GOT3 (cell line): ENCODE measurements at places on chromosomes 11 and 22.

DNA sequence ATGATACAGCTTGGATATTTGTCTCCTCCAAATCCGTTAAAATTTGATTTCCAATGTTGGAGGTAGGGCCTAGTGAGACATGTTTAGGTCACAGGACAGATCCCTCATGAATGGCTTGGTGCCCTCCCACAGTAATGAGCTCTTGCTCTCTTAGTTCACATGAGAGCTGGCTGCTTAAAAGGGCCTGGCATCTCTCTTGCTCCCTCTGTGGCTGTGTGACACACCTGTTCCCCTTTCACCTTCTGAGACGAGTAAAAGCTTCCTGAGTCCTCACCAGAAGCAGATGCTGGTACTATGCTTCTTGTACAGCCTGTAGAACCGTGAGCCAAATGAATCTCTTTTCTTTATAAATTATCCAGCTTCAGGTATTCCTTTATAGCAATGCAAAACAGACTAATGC is 3.5 kb downstream of the VPS37C start:
- DNase-seq, result no peak

DNA sequence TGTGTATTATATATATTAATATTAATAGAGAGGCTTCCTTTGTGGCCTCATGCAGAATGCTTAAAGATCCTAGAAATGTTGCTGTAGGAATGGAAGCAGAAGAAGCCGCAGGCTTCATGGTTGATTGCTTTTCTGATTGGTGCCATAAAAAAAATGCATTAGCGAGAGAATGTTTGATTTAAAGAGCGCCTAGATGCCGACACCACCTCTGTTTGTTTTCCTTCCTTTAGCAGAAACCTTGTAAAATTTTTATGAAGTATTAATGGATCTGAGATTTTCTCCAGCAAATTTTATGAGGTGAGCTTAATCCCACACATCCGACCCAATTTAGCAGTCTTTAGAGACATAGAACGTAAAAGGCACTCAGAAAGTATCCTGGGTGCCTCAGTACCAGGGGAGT is 587.5 kb downstream of the NTM start:
- DNase-seq, result no peak

- DNase-seq, result no peak
Measured at GRCh38 chr11:77278595-77279506, 22.6 kb downstream of the GDPD4 start.

- no peak for DNase-seq
Measured at GRCh38 chr11:90246468-90246867, 23.6 kb upstream of the CHORDC1 start.

DNA sequence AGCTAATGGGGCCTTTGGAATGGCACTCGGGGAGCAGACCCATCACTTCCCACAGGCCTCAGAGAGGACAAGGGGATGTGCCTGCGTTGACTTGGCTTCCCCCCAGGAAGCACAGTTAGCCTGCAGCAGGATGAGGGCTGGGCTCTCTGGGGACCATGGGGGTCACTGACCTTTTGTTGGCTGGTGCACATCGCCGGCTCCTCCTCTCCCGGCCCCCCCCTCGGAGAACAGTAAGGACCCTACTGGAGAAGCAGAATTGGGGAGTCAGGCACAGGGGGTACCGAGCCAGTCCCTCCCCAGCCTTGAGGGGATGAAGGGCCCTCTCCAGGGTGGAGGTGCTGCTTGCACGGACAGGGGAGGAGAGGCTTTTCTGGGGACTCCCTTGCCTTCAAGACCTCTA is 32.8 kb downstream of the NRXN2 start:
- no peak for DNase-seq

GRCh38 chr11:115111066-115111465 is 393.1 kb downstream of the CADM1 start:
- DNase-seq, result no peak

GRCh38 chr22:39283322-39284141 is 35.9 kb downstream of the RPL3 start:
- DNase-seq, result no peak

GRCh38 chr11:110161061-110161460 is 67.9 kb downstream of the ZC3H12C start:
- DNase-seq, result no peak

DNA sequence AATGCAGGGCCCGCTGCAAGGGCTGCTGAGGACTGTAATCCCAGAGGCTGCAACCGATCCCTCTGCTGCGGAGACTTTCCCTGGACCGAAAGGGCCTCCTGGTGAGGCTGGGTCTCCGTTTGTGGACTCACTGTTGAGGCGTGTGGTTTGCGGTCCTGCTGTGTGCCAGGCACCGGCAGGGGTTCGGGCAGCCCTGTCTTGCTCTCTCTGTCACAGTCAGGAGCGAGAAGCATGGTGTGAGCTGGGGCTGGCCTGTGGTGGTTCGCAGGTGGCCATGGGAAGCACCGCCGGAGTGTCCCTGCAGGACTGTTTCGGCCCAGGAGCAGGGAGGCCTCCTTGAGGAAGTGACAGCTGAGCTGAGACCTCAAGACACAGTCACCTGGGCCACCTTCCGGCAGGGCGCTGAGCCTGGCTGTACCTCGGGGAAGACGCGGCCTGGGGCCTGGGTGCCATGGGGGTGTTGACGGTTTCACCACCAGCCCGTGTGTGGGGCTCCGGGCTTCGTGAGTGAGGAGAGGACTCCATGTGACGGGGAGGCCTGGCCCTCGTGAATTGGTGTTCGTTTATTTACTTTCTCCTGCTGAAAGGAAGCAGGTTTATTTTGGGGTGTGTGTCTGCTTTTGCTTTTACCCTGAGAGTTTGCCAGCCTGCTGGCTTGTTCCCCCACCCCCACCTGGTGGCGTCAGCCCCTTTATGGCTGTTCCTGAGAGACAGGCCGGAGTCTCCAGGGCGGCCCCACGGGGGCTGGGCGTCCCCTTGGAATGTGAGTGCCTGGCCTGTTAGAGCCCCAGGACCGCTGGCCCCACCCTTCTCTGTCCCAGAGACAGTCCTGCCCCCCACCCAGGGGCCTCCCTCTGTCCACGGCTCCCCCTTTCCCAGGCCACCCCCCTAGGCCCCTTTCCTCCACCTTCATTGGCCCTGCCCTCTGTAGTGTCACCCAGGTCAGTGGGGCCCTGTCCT is 122.5 kb downstream of the KCNQ1OT1 start:
- no peak for DNase-seq

GRCh38 chr11:110655967-110656366 is 56.3 kb downstream of the ARHGAP20 start:
- no peak for DNase-seq

DNA sequence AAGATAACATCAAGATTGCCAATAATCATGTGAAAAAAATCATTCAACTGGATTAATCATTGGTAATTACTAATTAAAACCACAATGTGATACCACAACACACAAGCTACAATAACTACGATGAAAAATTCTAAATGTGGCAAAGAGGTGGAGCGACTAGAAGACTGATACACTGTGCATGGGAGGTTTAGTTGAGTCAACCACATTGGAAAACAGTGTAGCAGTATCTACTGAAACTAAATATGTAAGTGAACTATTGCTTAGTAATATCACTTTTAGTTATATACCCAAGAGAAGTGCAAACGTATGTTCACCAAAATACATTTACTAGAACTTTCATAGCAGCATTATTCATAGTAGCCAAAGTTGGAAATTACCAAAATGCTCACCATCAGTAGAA is 359.9 kb downstream of the ETS1 start:
- DNase-seq, result no peak

GRCh38 chr22:47055921-47056320 is 293.5 kb downstream of the TBC1D22A start:
- no peak for DNase-seq

DNA sequence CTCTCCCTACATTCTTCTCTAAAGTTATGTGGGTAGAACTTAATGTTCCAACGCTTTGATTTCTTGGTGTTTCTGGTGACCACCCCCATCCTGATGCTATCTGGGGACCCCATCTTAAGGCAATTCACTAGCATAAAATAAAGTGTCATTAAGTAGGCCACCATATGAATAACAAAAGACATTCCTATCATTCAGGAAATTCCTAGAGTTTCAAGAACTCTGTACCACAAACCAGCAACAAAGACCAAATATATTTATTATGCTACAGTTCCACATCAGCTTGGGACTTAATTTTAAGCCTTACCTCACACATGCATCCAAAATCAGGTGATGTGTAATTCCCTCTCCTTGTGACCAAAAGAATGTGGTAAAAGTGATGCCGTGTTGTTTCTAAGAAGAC is 254.6 kb upstream of the LRRC4C start:
- no peak for DNase-seq

DNA sequence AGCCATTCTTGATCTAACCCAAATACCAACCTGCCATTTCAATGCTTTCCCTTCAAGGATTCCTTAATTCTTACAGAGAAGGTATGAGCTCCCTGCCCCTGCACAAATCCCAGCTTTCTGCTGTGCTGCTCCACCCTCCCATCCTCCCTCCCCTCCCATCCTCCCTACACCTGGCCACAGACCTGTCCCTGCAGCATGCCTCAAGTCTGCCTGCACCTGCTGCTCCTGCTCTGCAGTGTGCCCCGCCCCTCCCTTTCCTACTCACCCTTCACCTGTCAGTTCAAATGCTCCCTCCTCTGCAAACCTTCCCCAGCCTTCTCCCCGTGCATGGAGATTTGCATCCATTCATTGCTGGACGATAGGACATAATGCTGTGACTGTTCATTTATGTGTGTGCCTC is 139.9 kb upstream of the NARS2 start:
- DNase-seq, result no peak

- DNase-seq, result no peak
Measured at GRCh38 chr11:134701564-134702165, 289.6 kb upstream of the B3GAT1 start.

GRCh38 chr11:5556596-5557188 is 8.4 kb upstream of the OR52H1 start:
- DNase-seq, result no peak

DNA sequence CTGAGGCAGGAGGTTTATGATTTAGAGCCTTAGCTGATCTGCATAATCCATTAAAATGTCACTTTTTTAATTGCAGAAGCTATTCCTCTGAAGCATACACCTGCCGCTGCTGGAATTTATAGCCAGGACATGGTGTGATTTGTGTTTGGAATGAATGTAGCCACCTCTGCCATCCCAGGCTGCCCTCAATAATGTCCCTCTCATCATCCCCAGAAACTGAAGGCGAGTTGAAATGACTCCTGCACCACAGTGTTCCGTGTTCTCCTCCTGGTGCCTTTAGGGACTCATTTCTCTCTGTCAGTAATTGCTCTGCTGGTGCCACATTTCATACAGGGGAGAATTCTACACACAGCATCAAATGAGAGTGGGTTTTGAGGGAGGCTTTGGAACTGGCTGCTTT is 191.0 kb downstream of the C11orf91 start:
- no peak for DNase-seq

DNA sequence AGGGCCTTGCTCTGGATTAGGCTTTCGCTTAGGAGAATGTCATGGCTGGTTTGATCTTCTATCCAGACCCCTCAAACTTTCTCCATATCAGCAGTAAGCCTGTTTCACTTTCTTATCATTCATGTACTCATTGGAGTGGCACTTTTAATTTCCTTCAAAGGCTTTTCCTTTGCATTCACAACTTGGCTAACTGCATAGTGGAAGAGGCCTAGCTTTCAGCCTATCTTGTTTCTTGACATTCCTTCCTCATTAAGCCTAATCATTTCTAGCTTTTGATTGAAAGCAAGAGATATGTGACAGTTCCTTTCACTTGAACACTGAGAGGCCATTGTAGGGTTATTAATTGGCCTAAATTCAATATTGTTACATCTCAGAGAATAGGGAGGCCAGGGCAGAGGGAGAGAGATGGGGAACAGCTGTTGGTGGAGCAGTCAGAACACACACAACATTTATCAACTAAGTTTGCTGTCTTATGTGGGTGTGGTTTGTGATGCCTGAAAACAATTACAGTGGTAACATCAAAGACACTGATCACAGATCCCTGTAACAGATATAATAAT is 37.7 kb upstream of the APOBEC3A start:
- no peak for DNase-seq
